Non-pigmented ciliary epithelial cell (primary cell): ENCODE measurements at places on chromosomes 2 and 18.

- DNase-seq, result no peak
Observed at GRCh38 chr2:238039985-238040384, 20.8 kb upstream of the SCLY start.

DNA sequence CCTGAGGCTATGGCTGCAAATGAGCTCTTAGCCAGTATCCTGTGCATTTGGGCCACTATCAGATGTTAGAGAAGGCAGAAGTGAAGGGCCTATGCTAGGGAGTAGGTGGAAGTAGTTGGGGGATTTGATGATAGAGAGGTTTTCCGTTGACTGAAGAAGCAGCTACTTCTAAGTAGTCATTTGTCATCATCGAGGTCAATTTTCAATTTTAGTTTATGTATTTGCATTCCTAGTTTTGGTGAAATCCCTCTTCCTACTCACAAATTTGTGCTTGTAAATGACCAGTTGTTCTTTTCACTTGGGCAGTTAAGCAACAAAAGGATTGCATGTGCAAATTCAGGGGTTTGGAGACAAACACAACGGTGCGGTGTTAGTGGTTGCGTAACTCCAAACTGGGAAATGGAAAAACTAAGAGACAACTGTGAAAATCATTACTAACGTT is 48.5 kb upstream of the PELI1 start:
- no peak for DNase-seq

DNA sequence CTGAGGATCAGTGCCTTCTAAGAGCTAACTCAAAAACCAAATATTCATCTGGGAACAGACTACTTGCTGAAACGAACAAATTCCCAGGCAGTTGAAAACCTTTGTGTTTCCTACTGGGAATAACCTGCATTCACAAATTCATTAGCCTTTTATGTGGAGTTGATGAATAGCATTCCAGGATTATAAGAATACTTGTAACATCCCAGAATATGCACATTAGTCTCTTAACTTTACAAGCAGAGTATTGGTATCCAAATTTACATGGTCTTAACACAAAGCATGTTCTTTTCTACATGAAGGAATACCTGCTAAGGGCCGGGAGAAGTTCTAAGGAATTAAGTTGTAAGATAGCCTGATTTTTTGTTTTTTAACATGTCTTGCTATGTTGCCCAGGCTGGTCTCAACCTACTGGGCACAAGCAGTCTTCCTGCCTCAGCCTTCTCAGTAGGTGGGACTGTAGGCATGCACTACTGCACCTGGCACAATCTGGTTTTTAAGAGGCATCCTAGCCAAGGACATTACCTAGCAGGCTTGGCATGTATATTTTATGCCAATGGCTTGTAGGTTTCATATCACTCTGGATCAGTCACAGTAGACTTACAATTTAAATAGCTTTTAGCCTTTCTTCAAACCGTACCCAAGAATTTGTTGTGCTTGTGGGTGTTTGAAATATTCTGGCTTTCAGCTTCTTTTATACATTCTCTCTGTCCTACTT is 50.7 kb downstream of the MGAT5 start:
- no peak for DNase-seq

DNA sequence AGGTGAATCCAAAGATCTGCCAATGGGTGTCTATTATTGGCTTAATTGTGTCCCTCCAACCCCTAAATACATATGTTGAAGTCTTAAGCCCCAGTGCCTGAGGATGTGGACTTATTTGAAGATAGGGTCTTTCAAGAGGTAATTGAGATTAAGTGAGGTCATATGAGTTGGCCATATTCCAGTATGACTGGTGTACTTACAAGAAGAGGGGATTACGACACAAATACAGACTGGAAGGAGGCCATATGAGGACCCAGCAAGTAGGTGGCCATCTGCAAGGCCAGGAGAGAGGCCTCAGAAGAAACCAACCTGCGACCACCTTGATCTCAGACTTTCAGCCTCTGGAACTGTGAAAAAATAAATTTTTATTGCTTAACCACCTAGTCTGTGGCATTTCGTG is 121.1 kb upstream of the FN1 start:
- DNase-seq, result no peak

DNA sequence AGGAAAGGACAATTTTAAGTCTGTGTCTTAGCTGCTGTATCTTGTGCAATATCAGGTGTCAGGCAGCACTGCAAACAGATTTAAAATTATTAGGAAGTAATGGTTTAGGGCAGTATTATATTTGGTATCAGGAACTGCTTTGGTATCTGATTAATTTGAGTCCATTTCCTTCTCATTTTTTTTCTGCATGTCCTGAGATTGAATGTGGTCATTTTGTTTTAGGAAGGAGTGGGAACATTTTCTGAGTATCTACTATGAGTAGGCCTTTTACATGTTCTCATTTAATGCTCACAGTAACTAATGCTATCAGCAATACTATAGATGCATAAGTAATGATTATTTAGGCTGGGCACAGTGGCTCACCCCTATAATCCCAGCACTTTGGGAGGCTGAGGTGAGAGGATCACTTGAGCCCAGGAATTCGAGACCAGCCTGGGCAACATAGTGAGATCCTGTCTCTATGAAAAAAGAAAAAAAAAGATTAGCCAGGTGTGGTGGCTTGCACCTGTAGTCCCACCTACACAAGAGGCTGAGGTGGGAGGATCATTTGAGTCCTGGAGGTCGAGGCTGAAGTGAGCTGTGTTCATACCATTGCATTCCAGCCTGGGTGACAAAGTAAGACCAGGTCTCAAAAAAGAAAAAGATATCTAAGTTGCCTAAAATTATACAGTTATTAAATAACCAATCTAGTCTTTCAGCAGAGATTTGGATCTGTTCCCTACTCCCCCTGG is 4.7 kb downstream of the FMNL2 start:
- no peak for DNase-seq
